ENCODE measurements at places on chromosomes 16 and 17. TPM values are rescaled to one million over a fixed set of nuclear protein-coding genes. Genes with fewer than 3 reads are reported as not detected.

GRCh38 chr16:17069681-17070080 lies 401.1 kb downstream of the XYLT1 start:
- H3K4me3 ChIP-seq = no peak overlapping the region
- H3K4me1 ChIP-seq = no peaks in the 10 kb centered on the region
- H3K27ac ChIP-seq = no peak overlapping the region
- H3K36me3 ChIP-seq = no peaks in the 10 kb centered on the region

DNA sequence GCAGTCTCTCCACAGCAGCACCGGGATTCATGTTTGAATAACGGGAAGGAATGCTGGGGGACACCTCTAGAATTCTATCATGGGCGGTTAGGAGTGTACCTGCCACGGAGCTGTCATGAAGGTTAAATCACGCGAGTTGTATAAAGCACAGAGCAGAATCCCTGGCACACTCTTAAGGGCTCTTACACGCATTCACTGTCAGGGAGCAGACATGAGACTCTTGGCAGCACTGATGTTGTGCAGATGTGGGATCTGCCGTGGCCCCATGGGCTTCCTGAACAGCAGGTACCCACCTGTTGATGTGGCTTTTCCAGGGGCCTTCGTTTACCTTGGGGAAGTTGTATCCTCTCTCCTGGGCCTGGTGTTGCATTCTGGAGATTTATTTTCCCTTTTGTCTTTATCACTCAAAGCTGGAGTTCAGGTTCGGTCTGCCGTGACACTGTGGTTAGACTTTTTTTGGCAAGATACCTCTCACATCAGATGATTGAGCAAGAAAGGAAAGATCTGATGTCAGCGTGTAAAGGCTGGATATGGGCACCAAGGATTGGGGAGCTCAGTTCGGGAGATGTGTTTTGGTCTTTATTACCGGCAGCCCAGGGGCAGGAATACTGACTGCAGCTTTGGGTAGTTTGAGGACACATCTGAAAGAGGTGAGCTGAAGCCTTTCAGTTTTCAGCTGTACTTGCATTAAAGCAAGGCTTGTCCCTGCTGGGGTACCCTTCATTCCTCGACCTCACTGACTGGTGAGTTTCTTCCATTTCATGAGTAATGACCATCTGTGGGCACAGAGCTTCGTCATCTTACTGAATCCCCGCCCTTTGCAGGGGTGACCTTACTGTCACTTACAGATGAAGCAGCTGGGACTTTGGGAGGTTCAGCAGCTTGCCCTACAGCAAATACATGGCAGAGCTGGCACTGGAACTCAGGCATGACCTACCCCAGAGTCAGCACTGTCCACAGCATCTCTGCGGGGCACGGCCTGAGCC lies 19.3 kb downstream of the KNOP1 start:
- H3K4me3 ChIP-seq = no peak overlapping the region
- peaks cover 51% of the 10 kb centered on the region for H3K4me1 ChIP-seq
- peak overlapping the region; percentile 5 for H3K27ac ChIP-seq

DNA sequence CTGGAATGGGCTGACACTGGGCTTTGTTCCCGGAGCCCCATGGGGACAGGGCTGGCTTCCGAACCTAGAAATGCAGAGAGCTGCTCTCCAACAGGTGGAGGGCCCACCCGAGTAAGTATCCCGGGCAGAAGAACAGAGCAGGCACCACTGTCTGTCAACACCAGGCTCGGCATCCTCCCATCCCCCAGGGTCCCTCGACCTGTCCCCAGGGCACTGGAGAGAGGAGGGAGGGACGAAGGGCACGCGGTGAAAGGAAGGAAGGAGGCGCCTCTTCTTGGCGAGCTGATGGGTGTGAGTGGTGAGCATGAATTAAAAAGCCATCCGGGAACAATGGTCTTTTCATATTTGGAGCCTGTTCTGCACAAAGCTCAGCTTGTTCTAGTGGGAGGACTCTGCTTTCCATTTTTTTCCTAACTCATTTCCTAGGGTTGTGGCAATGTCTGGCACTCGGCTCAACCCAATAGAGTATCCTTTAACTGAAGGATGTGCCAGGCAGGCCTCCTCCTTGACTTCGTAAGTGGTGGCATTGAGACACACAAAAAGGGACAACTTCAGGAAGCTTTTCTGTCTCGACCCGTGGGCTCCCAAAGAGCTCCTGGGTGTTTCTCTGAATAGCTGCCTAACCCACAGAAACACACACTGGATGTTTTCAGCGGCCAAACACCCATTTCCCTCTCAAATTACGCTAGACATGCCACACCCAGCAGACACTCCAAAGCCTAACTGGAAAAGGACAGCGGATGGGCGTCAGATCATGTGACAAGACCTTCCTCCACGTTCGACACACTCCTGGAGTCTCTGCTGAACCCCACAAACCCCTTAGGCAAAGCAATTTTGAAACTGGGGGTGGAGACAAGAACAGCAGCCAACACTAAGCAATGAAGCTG lies 47.7 kb downstream of the ZFHX3 start:
- H3K27me3 ChIP-seq = no peaks in the 10 kb centered on the region
- H3K36me3 ChIP-seq = no peaks in the 10 kb centered on the region
- peak; percentile 55 for DNase-seq
- peak overlapping the region; percentile 24 for H3K27ac ChIP-seq
- H3K4me1 ChIP-seq = peaks cover 42% of the 10 kb centered on the region
- H3K4me3 ChIP-seq = no peak overlapping the region

- H3K36me3 ChIP-seq = peaks cover 12% of the 10 kb centered on the region
- H3K4me1 ChIP-seq = no peaks in the 10 kb centered on the region
- no peak overlapping the region for H3K4me3 ChIP-seq
- no peaks in the 10 kb centered on the region for H3K27me3 ChIP-seq
- DNase-seq = no peak
Measured at GRCh38 chr17:69134112-69134511, 7.6 kb downstream of the ABCA6 start.

GRCh38 chr17:55430541-55431288 lies 9.1 kb upstream of the MMD start:
- H3K4me3 ChIP-seq = no peak overlapping the region
- DNase-seq = no peak
- H3K4me1 ChIP-seq = peaks cover 20% of the 10 kb centered on the region
- H3K27me3 ChIP-seq = no peaks in the 10 kb centered on the region
- no peaks in the 10 kb centered on the region for H3K36me3 ChIP-seq

DNA sequence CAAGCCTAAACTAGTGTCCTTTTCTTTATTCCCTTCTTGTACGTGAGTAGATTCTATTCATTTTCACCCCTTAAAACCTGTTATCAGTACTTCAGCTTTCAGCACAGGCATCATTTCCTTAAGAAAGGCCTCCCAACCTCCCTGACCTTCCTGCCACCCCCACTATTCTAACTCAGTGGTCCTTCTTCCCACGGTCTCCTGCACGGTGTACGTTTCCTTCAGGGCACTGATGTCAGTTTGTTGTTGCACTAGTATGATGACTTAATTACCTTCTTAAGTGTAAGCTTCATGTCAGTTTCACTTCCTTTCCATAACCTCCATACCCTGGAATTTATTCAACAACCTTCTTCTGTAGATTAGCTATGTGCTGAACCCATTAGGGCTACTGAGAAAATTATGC lies 484.2 kb downstream of the HS3ST4 start:
- no peak overlapping the region for H3K4me3 ChIP-seq
- DNase-seq = no peak
- no peaks in the 10 kb centered on the region for H3K36me3 ChIP-seq

- no peak overlapping the region for H3K27ac ChIP-seq
- no peak for DNase-seq
- H3K4me1 ChIP-seq = peaks cover 5% of the 10 kb centered on the region
Measured at GRCh38 chr17:56979091-56979480, 1.2 kb downstream of the SCPEP1 start.

GRCh38 chr16:56814537-56815432 lies 50.2 kb upstream of the SLC12A3 start:
- peaks cover 7% of the 10 kb centered on the region for H3K36me3 ChIP-seq
- H3K4me1 ChIP-seq = no peaks in the 10 kb centered on the region
- H3K27me3 ChIP-seq = no peaks in the 10 kb centered on the region
- no peak overlapping the region for H3K27ac ChIP-seq
- no peak for DNase-seq
- H3K4me3 ChIP-seq = no peak overlapping the region

GRCh38 chr17:77822302-77823030 lies 136.0 kb upstream of the TNRC6C start:
- H3K4me1 ChIP-seq = no peaks in the 10 kb centered on the region
- no peaks in the 10 kb centered on the region for H3K36me3 ChIP-seq
- no peak overlapping the region for H3K4me3 ChIP-seq
- DNase-seq = no peak

- no peaks in the 10 kb centered on the region for H3K4me1 ChIP-seq
- H3K27me3 ChIP-seq = no peaks in the 10 kb centered on the region
- no peak overlapping the region for H3K27ac ChIP-seq
- H3K36me3 ChIP-seq = no peaks in the 10 kb centered on the region
- DNase-seq = no peak
Measured at GRCh38 chr17:70945386-70945785, 776.1 kb downstream of the KCNJ2 start.

- no peak overlapping the region for H3K4me3 ChIP-seq
- H3K27me3 ChIP-seq = no peaks in the 10 kb centered on the region
- no peak overlapping the region for H3K27ac ChIP-seq
- DNase-seq = no peak
Measured at GRCh38 chr17:81888988-81889595, 2.3 kb downstream of the ALYREF start.

- peaks cover 4% of the 10 kb centered on the region for H3K4me1 ChIP-seq
- DNase-seq = peak; percentile 73
- H3K27ac ChIP-seq = no peak overlapping the region
- no peaks in the 10 kb centered on the region for H3K36me3 ChIP-seq
Measured at GRCh38 chr17:58329035-58329809, 627 bp upstream of the TSPOAP1 start.

- no peaks in the 10 kb centered on the region for H3K36me3 ChIP-seq
- peaks cover 14% of the 10 kb centered on the region for H3K4me1 ChIP-seq
- no peak for DNase-seq
Measured at GRCh38 chr16:4303973-4304372, 11.9 kb upstream of the GLIS2 start.

GRCh38 chr17:3678095-3678820 lies 9.6 kb downstream of the EMC6 start:
- no peak for DNase-seq
- no peak overlapping the region for H3K4me3 ChIP-seq
- no peak overlapping the region for H3K27ac ChIP-seq
- no peaks in the 10 kb centered on the region for H3K36me3 ChIP-seq
- peaks cover 10% of the 10 kb centered on the region for H3K27me3 ChIP-seq
- no peaks in the 10 kb centered on the region for H3K4me1 ChIP-seq

DNA sequence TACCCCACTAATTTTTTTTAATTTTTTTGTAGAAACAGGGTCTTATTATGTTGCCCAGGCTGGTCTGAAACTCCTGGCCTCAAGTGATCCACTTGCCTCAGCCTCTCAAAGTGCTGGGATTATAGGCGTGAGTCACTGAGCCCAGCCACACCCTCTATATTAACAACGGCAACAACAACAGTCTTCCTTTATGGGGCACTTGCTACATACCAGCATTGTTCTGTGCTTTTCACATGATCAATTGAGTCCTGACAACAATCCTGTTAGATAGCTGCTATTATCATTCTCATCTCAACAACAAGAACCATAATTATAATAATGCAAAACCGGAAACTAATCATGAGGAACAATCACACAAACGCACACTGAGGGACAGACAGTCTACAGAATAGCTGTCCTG lies 12.6 kb upstream of the ARL5C start:
- H3K27me3 ChIP-seq = no peaks in the 10 kb centered on the region
- no peak overlapping the region for H3K27ac ChIP-seq
- no peak overlapping the region for H3K4me3 ChIP-seq
- no peaks in the 10 kb centered on the region for H3K4me1 ChIP-seq
- DNase-seq = no peak

DNA sequence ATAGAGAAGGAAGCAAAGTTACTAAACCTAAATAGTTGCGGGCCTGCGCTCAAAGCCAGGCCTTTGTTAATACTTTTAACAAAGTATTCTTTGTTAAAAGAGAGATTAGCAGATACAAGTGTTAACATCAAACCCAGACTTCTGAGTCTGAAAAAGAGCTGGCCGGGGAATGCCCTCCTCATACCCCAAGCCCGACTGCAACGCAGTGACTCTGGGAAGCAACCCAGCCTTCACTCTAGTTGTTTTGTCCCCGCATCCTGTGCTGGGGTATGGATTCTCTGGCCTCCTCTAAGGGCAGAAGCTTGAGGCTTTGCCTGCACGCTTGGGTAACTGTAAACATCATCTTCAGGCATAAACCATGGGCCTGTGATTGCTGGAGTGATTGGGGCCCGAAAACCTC lies 48.3 kb downstream of the ADCY7 start:
- no peaks in the 10 kb centered on the region for H3K27me3 ChIP-seq
- no peak for DNase-seq
- no peak overlapping the region for H3K27ac ChIP-seq
- H3K4me1 ChIP-seq = peaks cover 3% of the 10 kb centered on the region
- no peak overlapping the region for H3K4me3 ChIP-seq

DNA sequence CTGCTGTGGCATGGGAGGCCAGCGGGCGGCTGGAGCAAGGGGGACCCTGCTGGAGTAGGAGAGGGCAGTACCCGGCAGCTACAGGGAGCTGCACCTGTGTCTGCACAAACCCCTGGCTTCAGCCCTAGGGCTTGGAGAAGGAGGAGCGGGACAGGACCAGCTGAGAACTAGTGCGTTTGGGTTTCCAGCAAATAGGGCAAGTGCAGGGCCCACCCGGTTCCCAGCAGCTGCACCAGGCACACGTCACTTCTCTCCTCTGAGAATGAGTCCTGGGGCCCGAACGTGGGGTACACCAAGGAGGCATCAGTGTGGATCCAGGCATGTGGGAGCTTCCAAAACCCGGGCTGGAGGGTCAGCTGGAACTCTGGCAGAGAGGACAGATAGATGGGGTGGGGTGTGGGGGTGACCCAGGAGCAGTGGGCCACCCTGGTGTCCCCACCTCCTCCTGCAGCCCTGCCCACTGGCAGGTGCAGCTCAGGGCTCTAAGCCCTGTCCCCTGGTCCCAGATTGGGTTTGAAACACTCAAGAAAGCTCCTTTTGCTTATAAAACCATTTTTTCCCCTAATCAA lies 5.6 kb downstream of the C16orf89 start:
- no peak overlapping the region for H3K4me3 ChIP-seq
- H3K36me3 ChIP-seq = peaks cover 9% of the 10 kb centered on the region
- H3K27me3 ChIP-seq = no peaks in the 10 kb centered on the region
- H3K4me1 ChIP-seq = no peaks in the 10 kb centered on the region
- peak; percentile 33 for DNase-seq
- no peak overlapping the region for H3K27ac ChIP-seq

DNA sequence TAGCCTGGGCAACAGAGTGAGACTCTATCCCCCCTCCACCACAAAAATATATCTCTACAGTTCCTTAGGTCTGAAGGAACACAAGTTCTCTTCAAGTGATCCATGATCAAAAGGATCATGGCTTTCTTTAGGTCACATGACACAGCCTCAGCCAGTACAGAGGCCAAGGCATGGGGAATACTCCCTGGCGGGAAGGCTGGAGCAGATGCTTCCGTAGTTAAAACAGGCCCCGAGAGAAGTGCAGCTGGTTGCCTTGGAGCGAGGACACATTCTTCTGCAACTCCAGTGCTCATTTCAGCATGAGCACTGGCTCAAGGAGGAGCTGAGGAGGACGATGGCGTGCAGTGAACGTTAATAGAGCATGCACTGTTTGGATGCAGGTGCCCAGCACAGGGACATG lies 13.5 kb downstream of the CDIP1 start:
- H3K27ac ChIP-seq = no peak overlapping the region
- no peak for DNase-seq
- H3K4me1 ChIP-seq = no peaks in the 10 kb centered on the region
- H3K36me3 ChIP-seq = no peaks in the 10 kb centered on the region
- H3K27me3 ChIP-seq = no peaks in the 10 kb centered on the region

The C16orf86 gene
- 3.8 TPM for total RNA-seq

The VAT1L gene
- total RNA-seq = 0.32 TPM

The PLLP gene
- total RNA-seq = 104 TPM

The SERPINF2 gene
- total RNA-seq = 21.6 TPM

The FBXL16 gene
- total RNA-seq = 3.6 TPM

The EFCAB13 gene
- total RNA-seq = 11.8 TPM

The HOXB6 gene
- total RNA-seq = 4.9 TPM

The PRSS53 gene
- total RNA-seq = 1.8 TPM

The SPN gene
- 70.7 TPM for total RNA-seq

The RNF222 gene
- not detected for total RNA-seq
